Stimulated activated CD8-positive, alpha-beta memory T cell treated with anti-CD3 and anti-CD28 coated beads, Interleukin-4, amount 100 ng/mL, for 48 hours (primary cell): ENCODE measurements at places on chromosomes 13 and 19.

DNA sequence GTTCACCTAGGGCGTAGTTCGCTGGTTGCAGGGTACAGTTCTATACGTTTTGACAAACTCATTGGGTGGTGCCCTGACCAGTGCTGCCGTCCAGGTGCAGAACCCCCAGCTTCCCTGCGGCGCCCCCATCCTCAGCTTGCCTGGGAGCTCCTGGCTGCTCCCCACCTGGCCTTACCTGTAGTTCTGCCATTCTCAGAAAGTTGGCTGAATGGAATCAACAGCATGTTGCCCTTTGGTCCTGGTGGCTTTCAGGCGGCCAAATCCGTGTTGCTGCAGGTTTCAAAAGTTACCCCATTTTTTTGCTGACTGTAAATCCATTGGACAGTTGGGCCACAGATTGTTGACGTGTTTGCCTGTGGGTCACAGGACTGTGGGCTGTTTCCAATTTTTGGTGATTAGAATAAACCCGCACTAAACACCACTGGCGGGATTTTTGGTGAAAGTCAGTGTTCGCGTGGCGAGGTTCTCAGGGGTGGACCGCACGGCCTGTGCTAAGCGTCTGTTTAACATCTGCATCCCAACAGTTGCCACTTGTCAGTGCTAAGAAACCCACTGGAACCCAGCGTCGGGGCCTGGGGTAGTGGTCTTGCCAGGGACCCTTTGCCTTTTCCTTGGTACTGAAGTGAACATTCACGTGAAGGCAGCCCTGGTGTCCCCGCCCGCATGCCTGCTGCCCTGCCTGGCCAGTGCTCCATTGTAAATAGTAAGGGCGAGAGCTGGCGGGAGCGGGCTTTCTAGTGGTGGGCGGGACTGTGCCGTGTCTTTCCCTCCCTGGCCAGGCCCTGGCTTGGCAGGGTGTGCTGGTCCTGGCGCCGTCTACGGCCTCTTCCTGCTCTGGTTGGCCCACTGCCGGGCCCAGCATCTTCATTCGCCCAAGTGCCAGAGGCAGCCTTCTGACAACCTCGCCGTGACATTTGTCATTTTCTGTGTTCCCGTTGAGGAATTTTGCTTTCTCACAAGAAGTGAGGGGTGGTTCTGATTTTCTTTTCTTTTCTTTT, 3.3 kb downstream of the DOT1L start:
- DNase-seq: no peak

DNA sequence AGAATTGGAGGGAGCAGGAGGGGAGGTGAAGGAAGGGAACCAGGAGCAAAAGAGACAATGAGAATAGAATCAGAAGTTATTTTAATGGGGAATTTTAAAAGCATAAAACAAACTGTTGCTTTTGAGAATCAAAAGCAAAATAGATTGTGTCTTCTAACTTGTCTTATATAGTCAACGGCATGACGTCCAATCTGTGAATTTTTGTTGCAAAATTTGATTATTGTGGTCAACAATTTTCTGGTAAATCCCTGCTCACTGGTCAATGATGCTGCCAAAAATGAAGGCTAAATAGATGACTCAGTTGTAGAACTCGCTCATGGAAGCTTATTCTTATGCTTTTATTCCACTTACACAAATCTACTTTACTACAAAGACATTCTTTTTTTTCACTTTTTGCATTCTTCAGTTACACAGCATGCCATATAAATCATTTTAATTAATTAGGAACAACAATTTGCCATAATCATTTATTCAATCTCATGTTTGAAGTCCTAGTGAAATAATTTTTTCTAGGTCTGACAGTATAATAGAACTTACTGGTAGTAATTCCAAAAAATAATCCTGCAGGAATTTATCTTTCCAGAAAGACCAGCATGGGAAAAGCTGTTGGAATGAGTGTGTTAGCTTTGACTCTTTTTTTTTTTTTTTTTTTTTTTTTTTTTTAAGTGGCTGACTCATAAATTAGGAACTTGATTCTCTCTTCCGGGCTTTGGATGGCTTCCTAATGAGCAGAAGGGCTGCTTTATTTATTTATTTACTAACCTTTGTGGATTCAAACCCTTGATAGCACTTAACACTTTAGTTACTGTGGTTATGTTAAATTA, 256.9 kb downstream of the SPRY2 start:
- DNase-seq: no peak

DNA sequence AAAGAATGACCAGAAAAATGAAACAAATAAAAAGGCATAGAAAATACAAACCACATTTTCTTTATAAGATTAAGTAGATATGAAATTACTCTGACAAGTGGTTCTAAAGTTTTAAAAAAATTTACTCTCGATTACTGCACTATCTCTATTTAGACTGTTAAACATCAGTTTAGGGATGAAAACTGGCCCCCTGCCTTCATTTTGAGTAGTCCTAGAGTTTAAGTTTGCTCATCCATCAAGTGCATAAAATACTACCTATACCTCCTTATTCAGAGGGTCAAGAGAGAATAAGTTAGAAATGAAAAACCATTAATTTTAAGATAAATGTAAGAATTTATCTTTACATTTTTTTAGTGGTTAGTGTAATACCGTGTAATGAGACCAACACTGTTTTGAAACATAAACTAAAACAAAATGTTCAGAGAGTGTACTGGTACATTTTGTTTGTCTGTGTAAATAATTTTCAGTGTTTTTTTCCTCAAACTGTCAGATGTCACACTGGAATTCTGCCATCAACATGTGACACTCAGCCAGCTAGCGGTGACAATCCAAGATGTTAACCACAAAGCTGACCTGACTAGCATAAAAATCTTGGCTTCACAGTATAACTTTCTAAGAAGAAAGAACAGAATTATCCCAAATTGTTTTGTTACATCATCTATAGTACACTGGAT, 184.8 kb upstream of the PCDH20 start:
- no peak for DNase-seq

- DNase-seq: peak; percentile 69
These were observed 2.7 kb downstream of the PLEKHF1 start for GRCh38 chr19:29667901-29668341.

DNA sequence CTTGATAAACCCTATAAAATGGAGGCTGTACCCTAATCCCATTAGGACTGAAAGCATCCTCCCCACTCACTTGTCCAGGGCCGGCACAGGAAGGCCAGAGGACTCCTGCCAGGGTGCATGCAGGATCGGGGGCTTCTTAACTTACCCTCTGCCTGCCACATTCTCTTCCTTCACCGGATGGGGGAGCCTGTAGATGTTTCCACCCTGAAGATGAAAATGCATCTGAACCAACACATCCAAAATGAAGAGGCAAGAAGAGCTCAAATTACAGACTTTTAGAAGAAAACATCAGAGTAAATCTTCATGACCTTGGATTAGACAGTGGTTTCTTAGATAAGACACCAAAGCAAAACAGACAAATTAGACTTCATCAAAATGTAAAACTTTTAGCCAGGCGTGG, 25.9 kb upstream of the NAPA start:
- DNase-seq: no peak

DNA sequence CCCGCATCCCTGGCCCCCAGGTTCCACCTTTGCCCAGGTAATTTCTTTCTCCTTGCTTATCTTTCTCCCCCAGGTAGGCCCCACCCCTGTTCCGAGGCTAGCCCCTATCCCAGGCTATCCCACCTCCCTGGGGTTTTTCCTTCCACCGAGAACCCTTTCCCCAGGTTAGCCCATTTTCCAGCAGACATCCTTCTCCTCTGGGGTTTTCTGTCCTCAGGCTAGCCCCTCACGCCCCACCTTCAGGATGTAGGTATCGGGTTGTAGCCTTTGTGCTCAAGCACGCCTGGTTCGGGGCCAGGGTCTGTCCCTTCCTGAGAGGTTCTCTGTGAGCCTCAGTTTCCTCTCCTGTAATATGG, 837 bp downstream of the FSD1 start:
- no peak for DNase-seq

GRCh38 chr13:45700971-45701900, 884 bp upstream of the CBY2 start:
- no peak for DNase-seq

DNA sequence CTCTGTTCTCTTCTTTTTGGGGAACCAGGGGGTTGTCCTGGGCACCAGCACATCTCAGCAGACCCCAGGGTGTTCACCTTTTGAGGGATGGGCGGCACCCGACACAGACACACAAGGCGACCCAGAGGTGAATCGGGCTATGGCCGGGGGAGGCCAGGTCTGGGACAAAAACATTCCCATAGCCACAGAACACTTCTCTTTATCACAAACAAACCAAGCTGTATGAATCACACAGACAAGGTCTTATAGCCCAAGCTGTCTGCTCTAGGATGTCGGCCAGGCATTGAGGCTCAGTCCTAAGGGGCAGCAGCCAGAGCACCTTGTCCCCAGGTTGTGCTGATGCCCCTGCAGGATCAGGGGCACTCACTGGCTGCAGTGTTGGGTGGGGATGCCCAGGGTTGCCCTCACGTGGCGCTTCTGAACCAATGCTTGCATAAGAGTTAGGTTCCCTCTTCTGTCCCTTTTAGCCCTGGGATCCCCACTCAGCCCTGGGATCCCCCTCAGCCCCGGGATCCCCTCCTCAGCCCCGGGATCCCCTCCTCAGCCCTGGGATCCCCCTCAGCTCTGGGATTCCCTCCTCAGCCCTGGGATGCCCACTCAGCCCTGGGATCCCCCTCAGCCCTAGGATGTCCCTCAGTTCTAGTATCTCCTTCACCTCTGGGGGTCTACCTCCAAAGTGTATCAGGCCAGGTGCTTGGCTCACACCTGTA, 26.9 kb downstream of the MAU2 start:
- no peak for DNase-seq

DNA sequence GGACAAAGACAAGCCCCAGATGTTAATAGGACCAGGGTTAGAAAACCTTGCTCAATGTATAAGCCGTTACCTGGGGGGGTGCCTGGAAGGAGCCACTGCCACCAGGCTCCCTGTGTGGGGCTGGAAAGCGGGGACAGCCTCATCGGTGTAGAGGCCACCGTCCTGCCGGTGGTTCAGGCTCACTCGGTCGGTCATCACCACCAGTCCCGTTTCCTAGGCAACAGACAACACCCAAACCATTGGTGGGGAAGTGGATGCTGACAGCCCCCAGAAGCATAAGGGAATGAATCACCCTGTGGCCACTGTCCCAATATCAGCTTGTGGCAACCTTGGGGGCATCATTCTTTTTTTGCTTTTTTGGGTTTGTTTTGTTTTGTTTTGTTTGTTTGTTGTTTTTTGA, 55.8 kb downstream of the CPAMD8 start:
- no peak for DNase-seq

- DNase-seq: no peak
These were observed 17.0 kb upstream of the TDRD3 start for GRCh38 chr13:60379837-60380565.

DNA sequence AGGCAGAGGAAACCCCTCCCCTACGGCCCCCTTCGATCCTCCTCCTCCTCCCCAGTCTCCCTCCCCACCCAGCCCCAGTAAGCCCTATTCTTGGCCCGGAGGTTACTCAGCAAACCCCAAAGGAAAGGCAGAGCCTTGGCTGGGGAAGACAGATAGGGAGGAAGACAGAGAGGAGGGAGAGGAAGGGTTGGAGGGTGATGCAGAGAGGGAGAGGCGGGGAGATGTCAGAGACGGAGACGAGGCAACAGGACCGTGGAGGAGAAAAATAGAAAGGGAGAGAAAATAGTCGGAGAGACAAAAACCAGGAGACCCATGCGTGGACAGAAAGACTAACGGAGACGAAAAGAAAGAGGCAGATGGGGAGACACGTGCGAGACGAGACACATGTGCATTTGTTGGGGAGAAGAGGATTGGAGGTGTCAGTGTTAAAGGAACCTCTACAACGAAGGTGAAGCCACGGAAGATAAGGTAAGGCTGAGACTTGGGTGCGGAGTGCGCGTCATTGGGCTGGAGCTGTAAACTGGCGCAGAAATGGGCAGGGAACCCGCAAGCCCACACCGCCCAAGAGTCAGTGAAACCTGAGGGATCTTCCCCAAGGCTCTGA, 2.9 kb downstream of the TGFB1 start:
- DNase-seq: no peak

GRCh38 chr19:16949496-16950023, 60.8 kb downstream of the F2RL3 start:
- DNase-seq: no peak

DNA sequence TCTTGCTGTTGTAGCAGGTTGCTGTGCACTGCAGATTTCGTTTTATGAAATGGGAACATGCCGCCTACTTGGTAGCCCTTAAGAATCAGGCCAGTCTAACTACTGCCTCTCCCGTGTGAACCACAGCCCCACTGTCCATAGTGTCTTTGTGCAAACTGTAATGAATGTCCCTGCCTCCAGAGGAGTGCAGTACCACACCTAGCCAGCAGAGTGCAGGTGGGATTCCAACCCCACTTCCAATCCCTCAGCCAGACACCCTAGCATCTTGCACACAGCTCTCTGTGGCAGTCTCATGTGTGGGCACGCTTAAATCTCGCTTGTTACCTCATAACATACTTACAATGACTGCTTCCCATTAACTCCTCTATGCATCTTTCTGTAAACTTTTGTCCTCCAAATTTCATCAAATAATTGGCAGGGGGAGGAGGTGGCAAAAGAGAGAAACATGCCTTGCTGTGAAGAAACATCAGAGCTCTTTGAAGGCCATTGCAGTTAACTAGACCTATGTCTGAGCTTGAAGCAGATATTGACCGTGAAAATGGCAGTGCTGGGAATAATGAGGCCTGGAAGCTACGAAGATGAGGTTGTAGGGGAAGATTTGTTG, 47.2 kb downstream of the ZAR1L start:
- DNase-seq: peak; percentile 73

DNA sequence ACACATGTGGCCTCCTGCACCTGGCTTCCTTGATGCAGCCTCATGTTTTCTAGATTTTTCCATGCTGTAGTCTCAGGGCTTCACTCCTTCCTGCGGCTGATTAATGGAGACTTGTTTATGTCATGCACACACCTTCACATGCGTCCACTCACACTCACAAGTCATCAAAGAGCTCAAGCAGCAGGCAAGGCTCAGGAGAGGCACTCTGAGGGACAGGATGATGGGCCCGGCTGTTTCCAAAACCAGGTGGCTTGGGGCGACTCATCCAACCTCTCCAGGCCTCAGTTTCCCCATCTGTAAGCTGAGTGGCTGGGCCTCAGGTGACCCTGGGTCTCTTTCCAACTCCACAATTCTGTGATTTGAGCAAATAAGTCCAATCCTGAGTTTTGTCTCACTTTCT, 36.9 kb downstream of the RASA3 start:
- DNase-seq: no peak

- DNase-seq: no peak
These were observed 27.7 kb upstream of the KCTD12 start for GRCh38 chr13:76913898-76914297.

DNA sequence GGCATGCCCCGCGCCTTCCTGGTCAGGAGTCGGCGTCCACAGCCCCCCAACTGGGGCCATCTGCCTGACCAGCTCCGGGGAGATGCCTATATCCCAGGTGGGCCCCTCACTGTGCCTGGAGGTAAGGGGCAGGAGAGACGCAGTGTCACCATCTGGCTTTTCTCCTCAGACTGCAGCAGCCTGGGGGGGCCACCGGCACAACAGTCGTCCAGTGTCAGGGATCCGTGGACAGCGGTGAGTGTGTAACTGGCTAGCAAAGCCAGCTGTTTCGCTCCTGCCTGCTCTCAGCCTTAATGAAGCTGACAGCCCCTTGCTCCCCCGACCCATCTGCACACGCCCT, 227 bp downstream of the OVOL3 start:
- no peak for DNase-seq
